ENCODE measurements at places on chromosomes 11 and 22.

- no peak for DNase-seq
Measured at GRCh38 chr11:129605815-129606214, 209.8 kb upstream of the TMEM45B start.

DNA sequence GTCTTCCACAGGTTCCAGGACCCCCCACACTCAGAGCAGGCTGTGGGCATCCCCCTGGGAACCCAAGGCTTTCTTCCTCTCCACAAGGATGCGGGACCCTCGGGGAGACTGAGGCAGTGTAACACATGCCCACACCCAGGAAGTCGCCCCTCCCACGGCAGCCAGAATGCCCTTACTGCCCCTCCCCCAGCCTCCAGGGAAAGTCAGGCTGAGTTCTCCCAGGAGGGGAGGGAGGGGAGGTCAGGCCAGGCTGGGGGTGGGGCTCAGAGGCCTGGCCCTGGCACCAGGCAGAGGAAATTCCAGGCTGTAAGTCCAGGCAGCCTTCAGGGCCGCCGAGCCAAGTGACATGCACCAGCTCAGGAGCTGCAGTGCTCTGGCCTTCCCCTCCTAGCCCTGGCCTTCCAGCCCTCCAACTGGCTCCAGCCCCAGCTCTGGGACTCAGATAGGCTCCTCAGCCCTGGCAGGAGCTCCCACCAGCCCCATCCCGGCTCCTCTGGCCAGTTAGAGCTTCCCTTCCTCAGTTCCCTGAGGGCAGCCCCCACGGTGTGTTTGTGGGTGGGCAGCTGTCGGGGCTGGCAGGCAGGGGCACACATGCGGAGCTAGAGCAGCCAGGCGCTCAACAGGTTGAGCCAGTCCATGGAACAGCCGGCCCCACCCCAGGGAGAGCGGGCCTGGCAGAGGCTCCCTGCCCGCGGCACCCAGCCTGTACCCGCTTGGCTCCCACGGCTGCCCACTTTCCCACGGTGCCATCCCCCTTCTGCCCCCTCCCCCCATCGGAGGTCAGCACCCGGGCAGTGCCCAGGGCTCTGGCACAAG, 3.6 kb downstream of the BCL9L start:
- DNase-seq, result no peak

DNA sequence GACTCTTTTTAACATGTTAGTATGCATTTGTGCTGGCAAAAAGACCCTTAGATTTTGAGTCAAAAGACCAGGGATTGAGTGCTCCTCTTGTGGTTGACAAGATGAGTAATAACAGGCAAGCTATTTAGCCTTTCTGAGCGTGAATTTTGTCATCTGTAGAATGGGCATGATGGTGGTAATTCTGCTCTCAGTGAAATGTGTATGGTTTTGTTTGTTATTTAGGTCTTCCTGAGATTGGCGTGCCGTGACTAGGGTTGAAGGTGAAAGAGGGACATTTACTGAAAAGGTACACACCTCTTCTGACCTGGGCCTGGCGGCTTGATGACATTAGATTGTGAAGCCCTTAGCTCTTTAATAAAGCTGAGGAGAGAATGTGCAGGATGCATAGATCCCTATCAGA, 8.4 kb upstream of the CEP295 start:
- DNase-seq, result no peak

- no peak for DNase-seq
Measured at GRCh38 chr11:61359516-61359915, 2.2 kb downstream of the CYB561A3 start.

DNA sequence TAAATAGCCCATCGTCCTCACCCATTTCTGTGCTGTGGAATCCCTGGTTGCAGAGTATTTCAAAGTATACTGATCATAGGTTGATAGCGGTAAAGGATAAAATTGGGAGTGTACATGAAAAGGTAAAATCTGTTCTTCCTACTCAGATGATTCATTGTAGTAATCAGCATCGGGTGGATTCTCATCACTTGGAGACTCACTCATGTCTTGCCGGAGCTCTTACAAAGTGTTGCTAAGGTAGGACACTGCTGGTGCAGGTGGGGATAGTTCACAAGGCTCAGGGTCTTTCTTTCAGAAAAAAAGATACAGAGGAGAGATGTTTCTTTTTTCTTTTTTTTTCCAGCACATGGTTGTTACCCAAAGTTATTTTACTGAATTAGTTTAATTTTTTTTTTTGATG, 84.8 kb downstream of the MTNR1B start:
- DNase-seq, result no peak

DNA sequence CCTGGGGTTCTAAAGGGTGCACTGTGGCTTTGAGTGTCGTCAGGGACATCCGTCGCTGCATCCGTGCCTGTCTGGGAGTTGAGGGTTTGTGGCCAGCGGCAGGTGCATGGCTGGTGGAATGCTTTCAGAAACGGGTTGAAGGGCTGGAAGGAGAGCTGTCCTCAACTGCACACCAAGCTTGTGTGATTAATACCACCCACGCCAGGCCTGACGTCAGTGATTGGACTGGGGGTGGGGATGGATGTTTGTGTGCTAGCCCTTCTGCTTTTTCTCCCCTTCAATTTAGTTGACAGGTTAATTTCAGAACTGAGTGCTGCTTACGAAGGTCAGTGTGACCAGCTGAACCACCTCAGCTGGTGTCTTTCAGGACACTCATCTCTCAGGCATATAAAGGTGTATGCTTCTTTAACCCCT, 3.2 kb upstream of the GAB2 start:
- DNase-seq, result no peak

GRCh38 chr22:30420347-30421125, 5.0 kb upstream of the MTFP1 start:
- DNase-seq, result no peak
